ENCODE measurements at places on chromosomes 3 and 15.

DNA sequence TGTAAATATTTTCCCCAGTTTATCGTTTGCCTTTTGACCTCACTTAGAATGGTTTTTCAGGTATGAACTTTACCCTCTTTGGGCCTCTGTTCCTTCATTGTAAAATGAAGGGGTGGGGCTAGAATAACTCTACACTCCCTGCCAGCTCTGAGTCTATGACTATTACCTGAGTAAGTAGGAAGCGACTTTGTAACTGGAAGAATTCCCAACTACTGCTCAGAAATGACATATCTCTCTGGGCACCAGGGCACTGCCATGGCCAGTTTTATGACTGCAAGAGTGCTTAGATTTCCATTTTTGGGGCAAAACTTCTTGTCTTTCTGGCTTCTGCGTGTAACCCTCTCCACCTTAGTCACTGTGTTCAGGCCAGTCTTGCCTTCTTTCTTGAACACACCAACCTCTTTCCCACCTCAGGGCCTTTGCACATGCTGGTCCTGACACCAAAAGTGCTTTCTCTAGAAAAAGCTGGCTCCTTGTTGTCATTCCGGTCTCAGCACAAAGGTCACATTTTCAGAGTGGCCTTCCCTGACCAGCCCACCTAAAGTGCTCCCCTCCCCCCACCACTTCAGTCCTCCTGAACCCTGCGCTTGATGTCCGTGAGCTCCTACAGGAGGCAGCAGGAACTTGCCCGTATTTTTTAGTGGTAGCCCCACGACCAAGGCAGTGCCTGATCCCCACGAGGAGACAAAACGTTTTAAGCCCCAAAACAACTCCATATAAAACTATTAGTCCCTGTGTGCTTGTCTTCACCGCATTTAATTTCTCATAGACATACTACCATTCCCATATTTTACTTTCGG is 25.6 kb downstream of the CDCP1 start:
- no peak for DNase-seq

GRCh38 chr15:72740219-72740618 is 43.3 kb downstream of the ADPGK start:
- no peak for DNase-seq

DNA sequence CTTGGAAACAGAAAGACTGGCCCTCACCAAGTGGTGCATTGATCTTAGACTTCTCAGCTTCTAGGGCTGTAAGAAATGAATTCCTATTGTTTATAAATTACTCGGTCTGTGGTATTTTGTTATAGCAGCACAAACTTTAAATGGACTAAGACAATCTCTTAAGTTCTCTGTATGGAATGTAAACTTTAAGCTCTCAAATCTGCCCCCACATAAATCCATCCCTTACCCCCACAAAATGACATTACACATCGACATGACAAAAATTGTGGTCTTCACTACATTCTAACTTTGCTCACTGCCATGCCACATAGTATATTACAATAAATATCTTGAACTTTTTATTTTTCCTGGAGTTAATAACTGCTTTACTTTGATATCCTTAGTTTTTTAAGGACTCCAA is 121.3 kb downstream of the MYLK start:
- no peak for DNase-seq

GRCh38 chr3:197750858-197751737 is 1.4 kb downstream of the FYTTD1 start:
- DNase-seq, result peak; percentile 12

DNA sequence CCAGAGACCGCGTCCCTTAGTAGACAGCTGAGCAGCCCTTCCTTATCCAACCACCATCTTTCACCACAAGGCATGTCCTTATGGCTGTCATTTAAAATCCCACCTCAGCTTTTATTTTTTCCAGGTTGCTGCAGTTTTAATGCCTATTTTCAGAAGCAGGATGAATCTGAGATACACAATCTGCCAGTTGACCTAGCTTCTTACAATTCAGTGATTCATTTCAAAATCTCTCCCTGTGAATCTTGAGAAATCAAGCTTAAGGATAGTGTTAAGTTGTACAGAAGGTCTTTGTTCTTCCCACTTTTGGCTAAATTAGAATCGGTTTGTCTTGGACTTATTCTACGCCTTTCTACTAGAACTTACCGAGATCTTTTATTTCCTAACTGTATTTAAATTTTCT is 522.3 kb upstream of the CFAP20DC start:
- DNase-seq, result no peak

GRCh38 chr3:129829640-129830039 is 63.9 kb downstream of the TMCC1 start:
- peak; percentile 91 for DNase-seq

- DNase-seq, result peak; percentile 62
Measured at GRCh38 chr3:20622304-20622703, 436.3 kb upstream of the SGO1 start.
